K562 (cell line): ENCODE measurements at places on chromosomes 5 and 9. TPM values are rescaled to one million over a fixed set of nuclear protein-coding genes. Genes with fewer than 3 reads are reported as not detected.

- no peak for DNase-seq
These were observed at the start of gene ANKRD18A for GRCh38 chr9:38620483-38621433. Gene ANKRD18A, minus strand, starts transcription at chr9:38620596. Its CDS starts 311 bp downstream, at chr9:38620285.

Gene TRIP13
- polyA plus RNA-seq: 65.2 and 73.4 TPM in 2 replicates

DNA sequence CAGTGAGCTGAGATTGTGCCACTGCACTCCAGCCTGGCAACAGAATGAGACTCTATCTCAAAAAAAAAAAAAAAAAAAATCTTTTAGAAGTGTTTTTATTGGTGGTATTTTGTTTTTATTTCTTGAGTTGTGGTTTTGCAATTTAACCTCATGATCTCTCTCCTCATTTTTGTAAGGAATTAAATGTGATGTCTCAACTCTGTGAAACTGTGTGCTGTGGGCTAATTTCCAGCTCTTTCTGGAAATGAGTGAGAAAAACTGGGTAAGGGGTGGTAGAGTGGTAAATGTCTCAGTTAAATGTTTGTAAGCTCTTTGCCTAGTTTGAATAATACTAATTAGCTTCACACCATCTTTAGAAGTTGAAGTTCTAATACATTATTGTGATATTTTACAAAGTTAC, 29.0 kb downstream of the ACO1 start:
- DNase-seq: no peak

Gene PCBD2
- 8.0 and 10.7 TPM in 2 replicates for polyA plus RNA-seq
